ENCODE measurements at places on chromosomes 4 and X. TPM values are rescaled to one million over a fixed set of nuclear protein-coding genes. Genes with fewer than 3 reads are reported as not detected.

CDS1 gene
- total RNA-seq: 0.12 TPM

- no peak for DNase-seq
Observed at GRCh38 chrX:128464116-128464515, 411.9 kb upstream of the ACTRT1 start.

GRCh38 chr4:3491681-3492405 is 28.7 kb downstream of the DOK7 start:
- no peak for DNase-seq

DNA sequence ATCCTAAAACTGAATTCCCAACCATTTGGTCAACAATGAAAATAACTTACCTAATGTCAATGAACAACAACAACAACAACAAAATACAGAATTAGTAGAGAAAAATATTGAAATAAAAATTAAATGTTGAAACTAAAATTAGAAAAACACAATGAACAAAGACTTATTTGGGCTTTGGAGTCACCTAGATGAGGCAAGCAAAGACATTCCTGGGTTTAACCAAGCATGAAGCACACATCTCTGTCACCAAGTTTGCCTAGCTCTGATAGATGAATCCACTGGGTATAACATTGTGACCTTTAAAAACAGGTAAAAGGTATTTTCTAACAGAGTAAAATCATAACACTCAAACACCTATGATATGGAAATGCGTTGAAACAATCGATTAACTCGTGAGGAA is 13.2 kb upstream of the SYTL5 start:
- no peak for DNase-seq

- DNase-seq: no peak
Observed at GRCh38 chrX:41720125-41720779, 3.7 kb upstream of the GPR82 start.

GRCh38 chr4:123776267-123776666 is 379.7 kb downstream of the SPRY1 start:
- no peak for DNase-seq

DNAAF6 gene
- total RNA-seq: not detected
